Fibroblast of the aortic adventitia (primary cell): ENCODE measurements at places on chromosomes 6 and 20. TPM values are rescaled to one million over a fixed set of nuclear protein-coding genes. Genes with fewer than 3 reads are reported as not detected.

The C6orf15 gene
- total RNA-seq = not detected in 2 replicates

The PRKN gene
- total RNA-seq = 2.0 and 4.0 TPM in 2 replicates

The CASS4 gene
- total RNA-seq = 0.09 and 0.49 TPM in 2 replicates

The CTCFL gene
- not detected in 2 replicates for total RNA-seq

The PREX1 gene
- 3.5 and 13.0 TPM in 2 replicates for total RNA-seq

The RGS17 gene
- 7.8 and 38.1 TPM in 2 replicates for total RNA-seq

The TTK gene
- 0.90 and 35.9 TPM in 2 replicates for total RNA-seq

The KIAA1755 gene
- total RNA-seq = 4.9 and 10.8 TPM in 2 replicates

The ACSS2 gene
- total RNA-seq = 32.3 and 65.3 TPM in 2 replicates

The HNF4A gene
- total RNA-seq = not detected in 2 replicates

The CALHM6 gene
- total RNA-seq = 0.18 and 1.6 TPM in 2 replicates

The WFDC5 gene
- total RNA-seq = not detected in 2 replicates

The PRL gene
- total RNA-seq = not detected in 2 replicates

The SLC2A10 gene
- total RNA-seq = 37.4 and 43.4 TPM in 2 replicates

The CGA gene
- not detected in 2 replicates for total RNA-seq

The GPR63 gene
- total RNA-seq = under 0.01 and 0.27 TPM in 2 replicates

The SLC13A3 gene
- total RNA-seq = 3.0 and 4.2 TPM in 2 replicates

The PRICKLE4 gene
- 0.45 and 6.3 TPM in 2 replicates for total RNA-seq

The FOXC1 gene
- total RNA-seq = 4.4 and 15.7 TPM in 2 replicates

The PRELID3B gene
- total RNA-seq = 28.7 and 75.7 TPM in 2 replicates

The MTFR2 gene
- 1.5 and 6.1 TPM in 2 replicates for total RNA-seq

The GLP1R gene
- not detected in 2 replicates for total RNA-seq

The CTAGE9 gene
- total RNA-seq = not detected in 2 replicates
